Stimulated activated CD4-positive, alpha-beta T cell treated with anti-CD3 and anti-CD28 coated beads, TNF-alpha, amount 100 ng/mL, for 4 hours (primary cell): ENCODE measurements at places on chromosomes 5 and 9.

DNA sequence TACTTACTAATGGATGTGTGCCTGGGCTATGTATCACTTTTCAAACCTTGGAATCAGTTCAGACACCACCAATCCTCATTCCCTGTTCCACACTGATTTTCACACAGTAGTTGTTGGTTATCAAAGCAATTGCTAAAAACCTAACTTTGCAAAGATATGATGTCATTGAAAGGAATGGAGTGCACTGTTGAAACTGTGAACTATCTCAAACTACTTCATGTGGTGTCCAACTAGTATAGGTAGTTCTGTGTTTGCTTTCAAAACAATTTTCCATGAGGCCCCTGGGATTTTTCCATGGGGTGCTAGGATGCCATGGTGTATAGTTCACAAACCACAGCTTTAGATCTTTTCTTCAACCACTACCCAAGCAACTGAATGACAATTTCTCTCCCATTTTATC lies 17.8 kb downstream of the INIP start:
- no peak for DNase-seq

GRCh38 chr9:126150411-126151030 lies 176.1 kb upstream of the MVB12B start:
- DNase-seq: no peak

- no peak for DNase-seq
Measured at GRCh38 chr5:160385496-160385895, 14.4 kb downstream of the FAM200C start.

DNA sequence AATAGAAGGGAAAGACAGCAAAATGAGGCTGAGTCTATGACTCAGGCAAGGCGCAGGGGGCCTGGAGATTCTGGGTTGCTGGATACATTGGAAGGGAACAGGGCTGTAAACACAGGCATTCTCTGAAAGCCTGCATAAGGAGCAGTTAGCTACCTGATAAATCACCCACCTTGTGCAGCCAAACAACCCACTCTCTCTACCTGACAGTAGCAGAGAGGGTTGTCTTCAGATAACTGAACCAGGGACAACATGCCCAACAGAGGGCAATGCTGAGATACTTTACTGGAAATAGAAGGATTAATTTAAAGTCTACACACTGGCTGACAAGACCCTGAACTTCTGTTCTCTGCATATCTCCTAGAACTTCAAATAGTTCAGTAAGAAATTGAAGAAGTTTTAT lies 161.6 kb downstream of the KCTD16 start:
- DNase-seq: no peak

DNA sequence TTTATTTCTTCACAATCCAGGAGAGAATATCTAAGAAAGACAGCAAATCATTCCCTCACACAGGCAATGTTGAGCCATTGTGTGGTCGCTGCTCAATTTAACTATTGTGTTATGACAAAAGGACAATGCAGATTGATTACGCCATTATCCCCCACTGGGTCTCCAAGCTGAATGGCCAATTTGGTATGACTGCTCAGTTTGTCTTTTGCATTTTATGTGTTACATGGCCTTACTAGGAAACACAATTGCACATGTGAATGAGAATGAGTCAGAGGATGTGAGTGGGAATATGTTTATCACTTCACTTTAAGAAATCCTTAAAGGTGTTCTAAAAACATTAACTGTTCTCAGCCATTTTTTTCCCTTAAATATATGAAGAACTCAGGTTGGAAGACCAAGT lies 108.3 kb downstream of the FAM174A start:
- no peak for DNase-seq

GRCh38 chr9:2367970-2368369 lies 253.6 kb upstream of the VLDLR start:
- DNase-seq: no peak

- no peak for DNase-seq
Measured at GRCh38 chr5:158461240-158461854, 602.4 kb upstream of the CLINT1 start.

DNA sequence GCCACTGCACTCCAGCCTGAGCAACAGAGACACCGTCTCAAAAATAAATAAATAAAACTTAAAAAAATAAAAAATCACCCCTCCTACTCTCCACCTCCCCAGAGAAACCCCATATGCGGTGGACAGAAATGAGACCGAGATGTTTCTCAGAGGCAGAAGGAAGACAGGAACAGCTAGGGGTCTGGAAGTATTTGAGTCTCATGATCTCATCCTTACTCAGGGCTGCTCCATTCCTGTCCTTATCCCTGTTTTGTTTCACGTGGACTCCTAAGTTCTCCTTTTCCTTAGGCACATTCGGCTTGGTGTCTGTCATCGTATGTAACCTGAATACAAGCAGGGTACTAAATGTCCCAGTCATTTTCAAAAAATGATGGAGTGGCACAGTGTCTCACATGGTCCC lies 76.1 kb downstream of the C9orf50 start:
- no peak for DNase-seq

DNA sequence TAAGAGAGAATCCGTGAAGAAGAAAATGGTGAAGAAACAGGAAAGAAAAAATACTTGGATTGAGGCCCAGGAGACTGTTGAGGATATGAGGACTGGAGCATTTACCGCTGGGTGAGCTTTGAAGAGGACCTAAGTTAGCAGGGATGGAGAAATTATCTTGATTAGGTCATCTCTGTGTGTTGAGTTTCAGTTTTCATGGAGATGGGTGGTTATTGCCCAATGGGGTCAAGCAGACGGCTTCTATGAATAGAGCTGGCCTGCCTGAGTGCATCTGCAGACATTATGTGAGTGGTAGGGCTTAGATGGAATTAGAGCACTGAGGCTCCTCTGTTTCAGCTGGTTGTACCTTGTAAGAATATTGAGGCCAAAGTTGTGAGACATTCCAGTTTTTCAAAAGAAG lies 245.4 kb upstream of the FBXL7 start:
- DNase-seq: no peak

DNA sequence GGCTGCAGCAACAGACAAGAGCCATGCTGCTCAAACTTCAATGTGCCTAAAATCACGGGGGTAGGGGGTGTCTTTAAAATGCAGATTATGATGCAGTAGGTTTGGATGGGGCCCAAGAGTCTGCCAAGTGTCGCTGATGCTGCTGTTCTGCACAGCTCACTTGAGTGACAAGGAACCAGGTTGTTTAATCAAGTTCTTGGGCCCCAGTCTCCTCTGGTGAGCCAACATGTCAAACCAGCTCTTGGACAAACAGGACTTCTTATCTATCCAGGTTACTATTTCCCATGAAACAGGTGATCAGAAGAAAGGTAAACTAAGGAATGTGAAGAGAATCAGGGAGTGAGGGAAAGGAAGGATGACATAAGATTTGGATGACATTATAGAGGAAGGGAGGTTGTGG lies 78.0 kb downstream of the APBA1 start:
- no peak for DNase-seq

- no peak for DNase-seq
Measured at GRCh38 chr5:123875561-123876275, 363.7 kb downstream of the CSNK1G3 start.

GRCh38 chr9:137405677-137406081 lies 17.3 kb downstream of the EXD3 start:
- DNase-seq: no peak

DNA sequence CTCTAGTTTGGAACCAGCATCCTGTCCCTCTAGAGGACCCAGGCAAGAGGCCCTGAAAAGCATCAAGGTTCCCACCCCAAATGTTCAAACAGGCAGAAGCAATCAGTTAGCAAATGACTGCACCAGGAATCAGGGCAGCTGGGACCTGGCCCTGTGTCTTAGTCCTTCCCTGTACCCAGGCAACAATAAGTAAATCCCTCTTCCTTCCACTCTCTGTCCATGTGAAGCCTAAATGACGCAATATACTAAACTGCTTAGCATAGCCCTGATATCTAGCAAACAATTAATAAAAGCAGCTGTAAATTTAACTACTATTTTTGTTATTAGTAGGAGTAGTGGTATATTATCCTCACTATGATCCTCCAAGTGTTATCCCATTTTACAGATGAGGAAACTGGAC lies 13.2 kb upstream of the ADRA1B start:
- no peak for DNase-seq

GRCh38 chr5:1793966-1794900 lies 5.4 kb downstream of the MRPL36 start:
- no peak for DNase-seq

DNA sequence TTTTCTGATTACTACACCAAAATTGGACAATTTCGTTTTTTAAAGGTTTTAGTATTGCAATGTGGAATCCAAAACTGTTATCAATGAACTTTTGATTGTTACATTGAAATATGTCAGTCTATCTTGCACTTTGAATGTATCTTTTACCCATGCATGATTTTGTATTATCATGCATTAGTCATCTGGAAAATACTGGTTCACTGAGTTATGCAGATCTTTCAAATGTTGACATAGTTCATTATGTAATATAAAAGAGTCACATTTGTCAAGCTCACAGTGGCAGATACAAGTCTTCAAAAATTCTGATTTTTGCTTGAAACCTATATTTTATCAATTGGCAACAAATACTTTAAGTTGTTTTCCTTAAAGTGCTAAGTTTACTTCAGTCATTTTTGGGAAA lies 85.2 kb downstream of the NR3C1 start:
- no peak for DNase-seq

DNA sequence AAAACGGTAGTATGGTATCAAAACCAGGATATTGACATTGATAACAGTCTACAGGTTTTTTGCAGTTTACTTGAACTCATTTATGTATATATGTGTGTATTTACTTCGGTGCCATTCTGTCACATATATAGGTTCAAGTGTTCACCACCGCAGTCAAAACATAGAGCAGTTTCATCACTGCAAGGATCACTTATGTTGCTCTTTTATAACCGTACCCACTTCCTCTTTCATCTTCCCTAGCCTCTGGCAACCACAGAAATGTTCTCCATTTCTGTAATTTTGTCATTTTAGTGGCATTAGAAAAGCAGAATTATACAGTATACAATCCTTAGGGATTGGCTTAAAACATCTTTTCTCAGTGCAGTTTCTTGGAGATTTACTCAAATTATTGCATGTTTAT lies 90.3 kb downstream of the SH3GL2 start:
- no peak for DNase-seq

GRCh38 chr9:96139592-96140295 lies 162.2 kb downstream of the HSD17B3 start:
- DNase-seq: no peak

GRCh38 chr5:138489683-138490061 lies 24.4 kb downstream of the EGR1 start:
- DNase-seq: no peak

DNA sequence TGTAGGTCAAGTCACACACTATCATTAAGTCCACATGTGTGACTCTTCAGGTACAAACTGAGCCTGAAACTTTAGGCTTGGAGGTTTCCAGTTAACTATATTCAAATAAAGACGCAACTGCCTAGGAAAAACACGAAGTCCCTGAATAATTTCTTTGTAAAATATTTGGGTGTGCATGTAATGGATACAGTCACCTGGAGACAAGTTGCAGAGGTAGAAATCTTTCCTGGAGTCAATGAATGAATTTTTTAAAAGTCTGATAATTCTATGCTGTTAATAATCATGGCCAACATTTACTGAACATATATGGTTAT lies 132.7 kb downstream of the MTX3 start:
- no peak for DNase-seq

DNA sequence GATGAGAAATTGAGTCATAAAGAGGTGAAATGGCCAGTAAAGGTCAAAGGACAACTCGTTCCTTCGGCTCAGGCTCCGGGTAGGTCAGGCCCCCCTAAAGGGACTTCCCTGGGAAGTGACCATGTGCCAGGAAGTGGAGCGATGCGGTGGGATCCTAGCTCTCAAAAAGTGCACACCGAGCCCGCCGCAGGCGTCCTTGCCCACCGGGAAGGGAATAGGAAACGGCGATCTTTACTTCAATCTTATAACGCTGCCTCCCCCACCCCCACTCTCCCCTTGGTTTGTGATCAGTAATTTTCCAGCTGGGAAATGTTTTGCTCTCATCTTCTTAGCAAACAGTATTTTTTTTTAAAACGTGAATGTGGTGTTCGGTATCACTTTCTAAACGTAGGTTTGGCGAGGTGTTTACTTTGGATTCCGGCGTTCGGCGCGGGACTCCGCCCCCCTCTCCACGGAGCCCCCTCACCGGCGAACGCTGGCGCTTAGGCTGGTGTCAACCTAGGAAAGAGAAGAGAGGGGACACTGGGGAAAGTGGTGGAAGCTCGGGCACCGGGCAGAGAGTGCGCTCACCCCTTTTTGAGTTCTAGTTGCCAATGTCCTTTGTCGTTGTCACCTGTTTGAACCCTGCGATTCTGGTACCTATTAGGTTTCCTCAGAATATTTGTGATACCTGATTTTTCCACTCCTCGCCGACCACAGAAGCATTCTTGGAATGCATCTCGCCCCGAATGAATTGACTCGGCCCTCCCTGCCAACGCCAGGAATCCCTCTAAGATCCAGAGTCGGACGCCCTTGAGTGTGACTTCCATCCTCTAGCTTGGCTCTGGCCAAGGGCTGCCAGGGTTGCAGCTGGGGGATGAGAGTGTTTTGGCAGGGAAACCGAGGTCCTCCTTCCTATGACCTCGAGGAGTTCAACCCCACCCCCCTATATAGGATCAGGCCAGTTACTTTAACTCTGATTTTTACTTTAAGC lies 1.8 kb upstream of the KLF4 start:
- DNase-seq: no peak

GRCh38 chr5:84433461-84433860 lies 48.8 kb upstream of the EDIL3 start:
- no peak for DNase-seq

DNA sequence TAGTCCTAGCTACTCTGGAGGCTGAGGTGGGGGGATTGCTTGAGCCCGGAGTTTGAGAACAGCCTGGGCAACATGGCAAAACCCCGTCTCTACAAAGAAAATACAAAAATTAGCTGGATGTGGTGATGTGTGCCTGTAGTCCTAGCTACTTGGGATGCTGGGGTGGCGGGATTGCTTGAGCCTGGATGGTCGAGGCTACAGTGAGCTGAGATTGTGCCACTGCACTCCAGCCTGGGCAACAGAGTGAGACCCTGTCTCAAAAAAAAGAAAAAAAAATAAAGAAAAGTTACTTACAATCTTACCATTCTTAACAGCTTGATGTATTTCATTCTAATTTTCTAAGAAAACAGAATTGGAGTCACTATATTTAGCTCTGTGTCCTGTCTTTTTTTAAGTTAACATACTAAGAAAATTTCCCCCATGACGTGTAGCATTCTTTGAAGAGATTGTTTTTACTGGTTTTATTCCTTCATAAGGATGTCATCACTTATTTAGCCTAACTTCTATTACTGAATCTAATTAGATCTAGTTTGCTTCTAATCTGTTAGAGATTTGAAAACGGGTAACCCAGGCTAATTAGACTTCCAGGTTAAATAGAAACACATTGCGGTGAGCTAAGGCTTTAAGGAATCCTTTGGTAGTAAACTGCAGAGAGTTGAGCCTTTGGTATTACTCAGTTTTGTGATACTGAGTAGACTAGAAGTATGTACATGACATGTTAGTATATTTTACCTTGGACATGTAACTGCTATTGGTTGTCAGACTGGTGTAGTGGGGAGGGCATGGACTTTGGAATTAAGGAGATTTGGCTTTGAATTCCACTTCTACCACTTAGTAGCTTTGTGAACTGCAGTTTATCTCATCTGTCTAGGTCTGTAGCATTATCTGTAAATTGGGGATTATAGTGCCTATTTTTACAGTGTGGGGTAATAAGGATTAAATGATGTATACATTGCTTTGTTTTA lies 24.0 kb downstream of the HSPA4 start:
- DNase-seq: no peak
